Renal pelvis (tissue), 12 donors: ENCODE measurements at places on chromosomes 2 and 18. TPM values are rescaled to one million over a fixed set of nuclear protein-coding genes. Genes with fewer than 3 reads are reported as not detected.

- DNase-seq = peak; percentile 55
Observed at GRCh38 chr2:72745679-72746368, 80.0 kb downstream of the EXOC6B start.

DNA sequence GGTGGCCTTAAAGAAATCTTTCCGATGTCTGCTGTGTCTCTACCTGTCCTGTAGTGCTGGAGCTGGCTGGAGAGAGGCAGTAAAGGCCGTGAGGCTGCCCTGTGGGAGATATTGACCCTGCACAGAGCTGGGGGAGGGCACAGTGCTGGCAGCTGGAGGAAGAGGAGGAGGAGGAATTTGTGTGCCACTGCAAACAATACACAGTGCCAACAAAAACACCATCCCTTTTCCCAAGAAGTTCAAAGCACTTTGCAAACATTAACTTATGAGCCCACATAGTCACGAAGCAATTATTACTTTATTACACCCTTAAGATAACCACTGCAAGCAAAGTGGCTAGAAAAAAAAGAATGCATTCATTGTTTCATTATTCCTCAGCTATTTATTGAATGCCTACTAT lies 45.0 kb upstream of the CYTIP start:
- no peak for DNase-seq

DNA sequence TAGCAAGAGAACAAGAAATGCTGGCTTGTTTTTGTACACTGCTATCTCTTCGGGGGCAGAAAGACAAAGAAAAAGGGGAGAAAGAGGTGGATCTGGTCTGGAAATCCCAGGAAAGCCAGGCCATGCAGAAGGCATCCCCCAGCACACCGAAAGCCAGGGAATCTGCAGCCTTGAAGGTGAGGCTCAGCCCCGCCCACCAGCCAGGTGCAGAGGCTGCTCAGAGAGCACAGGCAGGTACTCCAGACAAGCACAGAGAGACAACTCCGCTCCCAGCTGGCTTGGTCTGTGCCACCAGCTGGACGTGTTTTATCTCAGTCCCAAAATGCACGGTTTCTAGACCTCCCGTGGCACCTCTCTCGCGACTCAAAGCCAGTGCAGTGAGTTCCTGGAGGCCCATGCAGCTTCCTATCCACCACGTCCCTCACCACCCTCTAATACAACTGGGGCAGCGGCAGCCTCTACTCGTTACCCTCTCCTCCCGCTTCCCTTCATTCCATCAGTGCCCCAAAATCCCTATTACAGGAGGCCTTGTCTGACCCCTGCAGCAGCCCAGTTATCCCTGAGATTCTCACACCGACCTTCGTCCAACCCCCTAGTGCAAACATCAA lies 62.8 kb downstream of the HDAC4 start:
- no peak for DNase-seq

DNA sequence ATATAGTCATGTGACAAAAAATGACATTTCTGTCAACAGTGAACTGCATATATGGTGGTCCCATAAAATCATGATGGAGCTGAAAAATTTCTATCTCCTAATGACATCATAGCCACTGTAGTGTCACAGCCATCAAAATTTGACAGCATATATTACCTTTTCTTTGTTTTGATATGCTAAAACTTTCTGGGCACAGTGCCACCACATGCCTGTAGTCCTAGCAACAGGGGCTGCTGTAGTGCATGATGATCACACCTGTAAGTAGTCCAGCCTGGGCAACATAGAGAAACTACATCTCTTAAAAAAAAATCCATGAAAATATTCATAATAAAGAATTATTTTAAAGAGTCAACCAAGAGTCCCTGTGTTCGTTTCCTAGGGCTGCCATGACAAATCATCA lies 155.5 kb upstream of the SERTAD2 start:
- DNase-seq = no peak

The DLX2 gene
- not detected for polyA plus RNA-seq

The SPEG gene
- polyA plus RNA-seq = 16.9 TPM

DNA sequence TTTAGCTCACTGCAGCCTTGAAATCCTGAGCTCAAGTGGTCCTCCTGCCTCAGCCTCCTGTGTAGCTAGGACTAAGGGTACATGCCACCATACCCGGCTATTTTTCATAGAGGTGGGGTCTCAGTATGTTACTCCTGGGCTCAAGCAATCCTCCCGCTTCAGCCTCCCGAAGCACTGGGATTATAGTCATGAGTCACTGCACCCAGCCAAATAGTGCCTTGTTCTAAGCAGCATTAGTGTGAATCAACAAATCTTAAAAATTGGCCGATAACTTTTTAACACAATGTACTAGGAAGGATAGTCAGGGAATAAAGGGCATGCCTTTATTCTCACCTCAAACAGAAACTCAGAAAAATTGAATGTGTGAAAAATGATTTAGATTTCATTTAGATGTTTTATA lies 51.6 kb downstream of the XRCC5 start:
- DNase-seq = no peak

- no peak for DNase-seq
Observed at GRCh38 chr2:39422700-39423099, 14.4 kb downstream of the MAP4K3 start.

The SULT1C4 gene
- polyA plus RNA-seq = 52.1 TPM

DNA sequence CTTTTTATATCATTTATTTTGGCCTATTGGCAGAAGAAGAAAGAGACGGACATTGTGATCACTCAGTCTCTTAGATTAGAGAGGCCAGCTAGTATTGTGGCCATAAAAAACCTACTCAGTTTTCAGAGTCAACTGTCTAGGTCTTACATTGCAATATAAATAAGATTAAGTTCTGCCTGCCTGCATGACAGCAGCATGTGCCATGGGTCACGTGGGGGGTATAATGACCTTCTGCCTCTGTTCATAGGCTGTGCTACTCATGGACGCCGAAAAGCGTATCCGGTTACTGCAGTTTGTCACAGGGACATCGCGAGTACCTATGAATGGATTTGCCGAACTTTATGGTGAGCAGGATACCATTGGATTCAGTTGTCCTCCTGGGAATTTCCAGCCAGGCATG lies 238.5 kb downstream of the ALPK2 start:
- peak; percentile 85 for DNase-seq

The ADRA2B gene
- 3.9 TPM for polyA plus RNA-seq

The SCYGR5 gene
- polyA plus RNA-seq = not detected

DNA sequence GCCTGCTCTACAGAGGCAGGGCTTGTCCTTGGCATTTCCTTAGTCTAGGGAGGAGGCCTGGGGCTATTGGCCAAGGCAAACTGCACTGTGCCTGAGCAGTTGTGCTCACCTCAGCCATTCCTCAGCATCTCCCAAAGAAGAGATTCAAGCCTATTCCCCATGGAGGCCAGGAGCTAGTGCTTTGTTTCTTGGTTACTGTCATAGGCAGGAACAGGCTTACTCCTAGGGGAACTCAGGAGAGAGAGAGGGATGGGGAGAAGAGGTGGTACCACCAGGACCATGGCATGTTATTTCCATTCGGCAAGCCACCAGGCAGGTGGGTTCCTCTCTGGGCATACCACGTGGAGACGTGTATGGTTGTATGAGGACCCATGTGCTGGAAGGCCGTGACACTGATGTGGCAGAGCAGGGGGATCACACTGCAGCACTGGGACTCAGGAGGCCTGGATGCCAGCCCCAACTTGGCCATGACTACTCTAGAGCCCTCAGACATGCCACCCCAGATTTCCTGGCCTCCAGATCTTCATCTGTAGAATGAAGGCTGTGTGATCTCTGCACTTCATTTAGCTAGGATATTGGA lies 233.7 kb downstream of the LOXHD1 start:
- no peak for DNase-seq

The HOXD12 gene
- 1.1 TPM for polyA plus RNA-seq

- DNase-seq = no peak
Observed at GRCh38 chr2:201794294-201794693, 12.0 kb upstream of the CDK15 start.

GRCh38 chr2:202005272-202005887 lies 28.3 kb upstream of the FZD7 start:
- no peak for DNase-seq

DNA sequence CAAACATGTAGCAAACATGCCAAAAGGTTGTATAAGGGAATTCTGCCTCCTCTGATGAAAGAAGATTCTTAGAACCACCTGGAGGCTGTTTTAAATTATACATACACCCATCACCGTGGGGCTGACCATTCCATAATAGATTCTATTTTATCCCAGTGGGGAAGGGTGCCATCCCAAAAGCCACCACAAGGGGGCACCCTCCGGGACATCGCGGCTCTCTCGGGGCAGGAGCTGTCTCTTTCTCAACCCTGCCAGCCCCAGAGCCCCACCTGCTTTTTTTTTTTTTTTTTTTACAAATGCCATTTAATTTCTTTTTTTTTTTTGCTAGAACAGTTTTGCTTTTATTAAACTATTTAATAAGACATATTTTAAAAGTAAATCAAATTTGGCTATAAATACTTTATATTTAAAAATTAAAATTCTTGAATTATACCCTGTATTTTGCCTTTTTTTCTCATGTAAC lies 8.6 kb upstream of the MTCL1 start:
- DNase-seq = no peak

DNA sequence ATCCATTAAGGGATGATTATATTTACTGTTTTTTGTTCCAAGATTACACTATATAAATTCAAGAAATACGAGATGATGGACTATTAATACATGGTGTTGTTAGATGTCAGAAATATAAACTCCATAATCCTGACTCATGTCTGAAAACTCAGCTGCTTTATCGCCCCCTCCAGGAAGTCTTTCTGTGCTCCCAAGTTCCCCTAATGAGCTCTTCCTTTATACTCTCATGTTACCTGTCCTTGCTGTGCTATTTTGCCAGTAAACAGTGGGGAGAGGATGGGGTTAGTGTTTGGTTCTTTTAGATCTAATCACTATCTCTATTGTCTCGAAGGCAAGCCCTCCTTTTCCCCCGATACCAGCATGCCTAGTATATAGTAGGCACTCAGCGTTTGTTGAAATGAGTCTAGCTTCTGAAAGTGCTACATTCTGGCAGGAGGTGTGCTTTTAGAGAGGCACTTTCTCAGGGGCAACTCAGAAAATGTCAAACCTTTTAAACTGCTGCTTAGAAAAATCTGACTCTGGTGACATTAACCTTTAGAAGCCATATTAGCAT lies 21.4 kb upstream of the BARD1 start:
- DNase-seq = no peak

DNA sequence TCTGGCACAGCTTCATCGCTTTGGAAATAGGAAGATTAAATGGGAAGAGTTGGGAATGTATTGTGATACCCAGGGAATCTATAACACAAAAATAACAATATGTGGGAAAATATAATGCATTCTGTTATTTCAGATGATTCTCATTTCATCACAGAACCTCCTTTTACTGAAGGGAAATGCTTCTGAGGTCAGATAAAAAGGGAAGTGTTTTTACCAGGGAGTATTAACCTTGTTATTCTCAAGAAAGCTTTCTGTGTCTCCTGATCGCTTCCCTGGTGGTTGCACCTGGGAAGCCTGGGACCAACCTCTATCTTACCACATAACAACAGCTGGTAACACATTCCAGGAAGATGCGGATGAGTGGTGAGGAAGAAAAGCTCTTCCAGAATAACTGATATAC lies 47.2 kb downstream of the SCG2 start:
- DNase-seq = no peak

DNA sequence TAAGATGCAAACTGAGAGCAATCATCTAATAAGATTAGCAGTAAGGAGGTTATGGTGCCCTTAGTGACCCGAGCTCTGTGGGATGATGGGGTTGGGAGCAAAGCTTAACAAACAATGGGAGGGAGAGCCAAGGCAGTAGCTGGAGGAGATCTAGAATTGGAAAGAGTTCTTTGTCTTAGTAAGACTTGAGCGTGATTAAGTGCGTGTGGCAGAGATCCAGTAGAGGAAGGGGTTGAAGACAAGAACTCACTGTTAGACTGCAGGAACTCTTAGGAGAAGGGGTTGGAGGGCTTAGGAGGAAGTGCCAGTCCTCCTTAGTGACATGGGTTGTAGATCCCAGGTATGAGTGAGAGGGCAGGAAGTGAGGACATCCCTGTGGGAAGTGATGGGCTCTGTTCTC lies 184.7 kb downstream of the GFPT1 start:
- DNase-seq = no peak

The AQP12A gene
- polyA plus RNA-seq = 0.30 TPM

DNA sequence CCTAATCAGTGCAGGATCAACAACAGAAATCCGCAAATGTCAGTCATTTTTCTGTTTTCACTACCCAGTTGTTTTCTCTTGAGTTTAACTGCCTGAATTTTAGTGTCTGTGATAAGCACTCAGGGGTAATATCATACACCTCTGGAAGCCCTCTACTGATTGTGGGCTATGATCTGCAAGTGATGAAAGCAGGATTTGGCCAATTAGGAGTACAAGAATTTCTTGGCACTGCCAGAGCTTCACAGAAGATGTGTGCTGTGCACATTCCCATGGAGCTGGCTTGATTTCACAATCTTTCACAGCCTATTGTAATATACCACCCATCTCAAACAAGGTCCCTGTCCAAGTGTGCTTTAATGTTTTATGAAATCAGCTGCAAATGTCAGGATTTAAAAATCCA lies 27.3 kb upstream of the TDRD15 start:
- DNase-seq = no peak
